Activated CD8-positive, alpha-beta memory T cell treated with anti-CD3 and anti-CD28 coated beads, Interleukin-2, amount 10 ng/mL, durations not matched to agents 7 days and 5 days (primary cell): ENCODE measurements at places on chromosomes 13 and 19. TPM values are rescaled to one million over a fixed set of nuclear protein-coding genes. Genes with fewer than 3 reads are reported as not detected.

PTGIR gene
- total RNA-seq, result 27.5 TPM

PTGER1 gene
- total RNA-seq, result 0.40 TPM

DHX34 gene
- total RNA-seq, result 11.7 TPM

INSL3 gene
- total RNA-seq, result 2.2 TPM

MYO9B gene
- total RNA-seq, result 356 TPM

SPACA4 gene
- total RNA-seq, result not detected

CALR3 gene
- total RNA-seq, result not detected

CGB1 gene
- total RNA-seq, result not detected

CRB3 gene
- total RNA-seq, result 0.45 TPM
